Osteocyte (in vitro differentiated cells): ENCODE measurements at places on chromosomes 2 and 18. TPM values are rescaled to one million over a fixed set of nuclear protein-coding genes. Genes with fewer than 3 reads are reported as not detected.

Gene TEX44
- not detected in 2 replicates for total RNA-seq

GRCh38 chr2:231780123-231780908 is 766 bp downstream of the PDE6D start:
- H3K36me3 ChIP-seq = peaks cover 4% of the 10 kb centered on the region
- DNase-seq = no peak
- H3K27ac ChIP-seq = peak overlapping the region; percentile 92

Gene RGPD3
- not detected in 2 replicates for total RNA-seq

Gene ATP6V1B1
- total RNA-seq = 6.3 and 6.5 TPM in 2 replicates

Gene DBI
- total RNA-seq = 57.7 and 59.2 TPM in 2 replicates

- H3K4me1 ChIP-seq = no peaks in the 10 kb centered on the region
- H3K27ac ChIP-seq = no peak overlapping the region
- H3K4me3 ChIP-seq = no peak overlapping the region
- DNase-seq = no peak
- no peaks in the 10 kb centered on the region for H3K36me3 ChIP-seq
Observed at GRCh38 chr18:61199171-61199848, 133.9 kb upstream of the CDH20 start.
